T47D (cell line): ENCODE measurements at places on chromosomes 4 and X.

GRCh38 chr4:146490106-146490505 lies 31.6 kb downstream of the SLC10A7 start:
- DNase-seq: no peak

GRCh38 chr4:179027569-179027968 lies 1585.3 kb upstream of the AGA start:
- no peak for DNase-seq

DNA sequence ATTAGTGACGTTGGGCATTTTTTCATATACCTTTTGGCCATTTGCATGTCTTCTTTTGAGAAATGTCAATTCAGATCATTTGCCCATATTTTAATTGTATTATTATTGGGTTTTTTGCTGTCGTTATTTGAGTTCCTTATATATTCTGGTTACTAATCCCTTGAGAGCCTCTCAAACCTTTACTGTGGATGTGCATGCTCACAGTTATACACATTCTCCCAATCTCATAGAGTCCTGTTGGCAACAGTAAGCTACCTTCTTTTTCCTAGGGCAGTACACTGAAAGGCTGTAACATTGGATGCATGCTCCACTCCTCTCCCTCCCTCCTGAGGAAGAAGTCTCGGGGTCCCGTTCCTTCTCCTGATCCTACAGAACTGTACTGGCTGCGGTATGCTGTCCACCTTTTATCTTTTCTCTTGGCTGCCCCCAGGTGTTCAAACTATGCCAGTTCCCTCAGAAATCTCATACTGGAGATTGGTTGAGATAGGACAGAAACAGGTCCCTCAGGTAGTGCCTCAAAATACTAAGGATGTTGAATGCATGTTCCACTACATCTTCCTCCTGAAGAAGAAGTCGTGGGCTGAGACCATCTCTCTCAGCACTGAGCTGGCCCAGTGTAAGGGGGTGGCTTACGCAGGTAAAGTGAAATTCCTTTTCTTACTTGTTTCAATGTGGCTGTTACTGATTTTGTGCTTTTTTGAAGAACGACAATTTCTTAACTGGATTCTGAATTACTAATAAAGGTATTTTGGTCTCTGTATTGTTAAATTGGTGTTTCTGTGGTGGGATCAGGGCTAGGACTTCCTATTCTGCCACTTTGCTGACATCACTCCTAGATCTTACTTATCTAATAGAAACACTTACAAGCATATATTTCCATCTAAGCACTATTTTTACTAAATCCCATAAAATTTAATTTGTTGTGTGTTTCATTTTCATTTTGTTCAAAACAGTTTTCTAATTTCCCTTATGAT lies 145.4 kb upstream of the HUWE1 start:
- peak; percentile 38 for DNase-seq

DNA sequence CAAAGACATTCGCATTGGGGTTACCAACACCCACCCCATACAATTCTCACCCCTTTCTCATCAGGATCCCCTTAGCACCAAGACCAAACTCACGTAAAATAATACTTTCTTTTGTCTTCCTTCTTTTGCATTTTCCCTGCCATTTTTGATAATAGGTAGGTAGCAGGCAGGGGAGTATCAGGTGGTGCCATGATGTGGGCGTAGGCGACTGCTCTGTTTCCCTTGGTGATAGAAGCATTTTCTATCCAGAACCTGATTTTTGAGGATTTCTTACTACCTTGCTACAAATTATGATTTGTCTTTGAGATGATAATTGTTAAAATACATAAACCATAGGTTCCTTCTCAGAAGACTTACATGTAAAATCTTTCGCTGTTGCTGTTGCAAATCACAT lies 150.3 kb downstream of the DCTD start:
- DNase-seq: no peak

- no peak for DNase-seq
Observed at GRCh38 chr4:145090380-145090779, 7.6 kb downstream of the ANAPC10 start.

- DNase-seq: no peak
Observed at GRCh38 chr4:18167831-18168230, 146.3 kb upstream of the LCORL start.

DNA sequence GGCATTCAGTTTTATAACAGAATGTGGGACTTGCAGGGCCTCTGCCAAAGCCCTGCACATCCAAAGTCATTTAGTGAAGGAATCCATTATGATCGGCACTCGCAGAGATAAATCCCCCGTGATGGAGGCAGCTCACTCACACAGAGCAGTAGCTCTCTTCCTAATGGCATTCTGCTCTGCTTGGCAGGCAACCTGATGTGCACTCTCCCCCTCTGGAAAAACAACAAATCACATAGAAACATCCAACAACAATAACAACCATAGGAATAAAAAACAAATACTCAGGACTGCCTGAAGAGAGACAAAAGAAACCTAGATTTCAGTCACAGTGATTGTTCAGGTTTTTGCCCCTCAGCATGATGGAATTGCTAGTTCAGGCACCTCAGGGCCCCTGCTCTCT lies 59.7 kb downstream of the NAA11 start:
- DNase-seq: no peak

- DNase-seq: peak; percentile 23
Observed at GRCh38 chr4:150078579-150079080, 385 bp downstream of the DCLK2 start.

DNA sequence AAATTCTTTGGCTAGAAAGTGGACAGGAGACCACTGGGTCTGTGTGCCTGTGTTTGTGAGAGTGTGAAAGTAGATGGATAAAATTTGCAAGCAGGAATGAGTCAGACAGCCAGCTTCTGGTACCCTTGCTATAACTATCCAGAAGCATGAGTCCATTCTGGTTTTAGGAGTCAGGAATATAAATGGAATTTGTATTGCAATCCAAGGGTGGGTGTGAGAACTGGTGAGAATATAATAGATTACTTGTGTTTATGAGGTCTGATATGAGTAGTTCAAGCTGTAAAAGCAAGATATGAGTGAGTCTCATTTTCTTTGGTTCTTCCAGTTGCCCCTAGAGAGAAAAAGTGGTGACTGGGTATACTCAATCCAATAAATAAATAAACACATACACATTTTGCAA lies 212.7 kb upstream of the TAPT1 start:
- no peak for DNase-seq

DNA sequence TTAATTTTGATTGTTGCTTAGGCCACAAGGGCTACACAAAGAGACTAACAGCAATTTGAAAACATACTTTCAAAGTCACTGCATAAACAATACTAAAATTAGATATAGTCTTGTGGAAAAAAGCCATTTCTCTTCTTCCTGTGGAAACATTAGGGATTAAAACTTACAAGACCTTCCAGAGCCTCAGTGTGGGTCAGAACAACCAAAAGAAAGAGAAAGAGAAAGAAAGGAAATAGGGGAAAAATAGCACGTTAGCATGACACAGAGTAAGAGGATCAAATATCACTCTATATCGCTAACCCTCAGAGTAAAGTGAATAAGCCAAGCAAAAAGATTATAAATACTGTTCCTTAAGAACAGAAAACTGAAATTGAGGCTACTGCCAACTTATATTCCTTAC lies 127.8 kb upstream of the DIAPH2 start:
- no peak for DNase-seq

DNA sequence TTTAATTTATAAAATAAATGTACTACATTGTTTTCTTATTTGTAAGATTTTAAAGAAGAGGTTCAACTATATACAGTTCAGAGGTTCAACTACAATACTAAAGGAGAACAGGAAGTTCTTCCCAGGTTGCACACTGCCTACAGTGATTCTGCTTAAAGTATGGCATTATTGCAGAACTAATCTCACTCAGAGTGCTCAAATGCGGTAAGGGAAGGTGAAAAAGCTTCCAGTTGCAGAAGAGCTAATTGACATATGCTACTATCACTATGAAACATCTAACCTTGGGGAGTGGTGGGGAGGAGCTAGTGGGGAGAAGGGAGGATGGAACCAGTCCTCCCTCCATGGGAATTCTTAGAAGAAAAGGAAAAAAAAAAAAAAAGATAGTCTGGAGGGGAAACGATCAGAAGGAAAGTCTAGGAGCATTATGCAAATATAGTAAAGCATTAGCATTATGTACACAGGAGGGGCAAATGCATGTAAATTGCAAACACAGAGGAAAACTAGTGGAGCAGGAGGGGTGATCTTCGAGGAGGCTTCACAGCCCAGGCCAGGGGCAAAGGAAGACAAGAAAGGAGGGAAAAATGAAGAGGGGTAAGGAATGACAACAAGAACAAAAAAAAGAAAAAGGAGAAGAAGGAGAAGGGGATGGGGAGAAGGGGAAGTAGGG lies 32.0 kb upstream of the MMAA start:
- no peak for DNase-seq

GRCh38 chr4:145107126-145107525 lies 9.0 kb downstream of the ABCE1 start:
- DNase-seq: no peak

GRCh38 chr4:2623442-2623841 lies 87.0 kb downstream of the FAM193A start:
- DNase-seq: no peak

DNA sequence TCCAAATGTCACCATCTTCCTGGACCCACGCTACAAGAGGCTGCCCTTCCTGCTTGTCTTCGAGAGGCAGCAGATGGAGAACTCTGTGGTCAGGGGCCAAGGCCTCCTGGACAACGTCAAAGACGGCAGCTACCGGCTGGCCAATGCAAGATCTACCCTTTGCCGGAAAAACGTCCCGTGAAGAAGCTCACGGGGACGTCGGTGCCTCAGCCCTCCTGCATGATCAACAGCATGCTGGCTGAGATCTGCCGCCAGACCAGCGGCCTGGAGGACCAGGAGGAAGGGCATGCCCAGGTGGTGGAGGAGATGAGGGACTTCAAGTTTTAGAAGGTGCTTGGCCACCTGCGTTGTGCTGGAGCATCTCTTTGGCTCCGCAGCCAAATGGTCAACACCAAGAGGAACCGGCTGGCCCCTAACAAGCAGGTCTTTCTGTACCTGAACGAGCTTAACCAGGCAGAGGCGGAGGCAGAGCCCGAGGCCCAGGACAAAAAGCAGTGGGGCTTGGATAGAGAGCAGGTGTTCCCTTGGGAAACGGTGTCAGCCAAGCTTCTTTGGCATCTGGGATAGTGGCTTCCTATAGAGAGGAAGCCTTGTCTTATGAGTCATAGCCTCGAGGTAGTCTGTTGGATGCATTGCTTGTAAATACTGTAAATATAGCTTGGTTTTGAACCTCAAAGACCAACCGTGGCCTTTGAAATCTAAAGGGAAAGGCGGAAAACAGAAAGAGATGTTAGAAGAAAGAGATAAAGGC lies 94.8 kb upstream of the ELOVL6 start:
- DNase-seq: no peak

GRCh38 chr4:102503831-102504786 lies 3.0 kb downstream of the NFKB1 start:
- DNase-seq: no peak

DNA sequence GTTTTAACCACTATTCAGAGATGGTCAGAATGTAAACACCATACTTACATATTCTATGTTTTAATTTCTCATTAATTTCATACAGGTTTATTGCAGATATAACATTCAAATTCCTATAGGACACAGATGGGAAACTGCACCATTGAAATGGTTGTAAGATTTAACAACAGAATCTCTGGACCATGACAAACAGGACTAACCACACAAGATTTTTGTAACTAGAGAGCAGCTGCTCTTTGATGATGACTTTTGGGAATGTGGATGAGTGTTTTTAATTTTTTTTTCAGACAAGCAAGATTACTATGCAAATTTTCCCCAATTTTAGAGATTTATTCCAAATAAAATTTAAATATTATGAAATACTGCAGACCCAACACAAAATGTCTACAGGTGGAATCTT lies 610.2 kb downstream of the PCDH18 start:
- DNase-seq: no peak

GRCh38 chrX:46301903-46302302 lies 243.3 kb downstream of the ZNF674 start:
- DNase-seq: no peak

GRCh38 chr4:183136855-183137254 lies 37.8 kb downstream of the WWC2 start:
- DNase-seq: no peak

GRCh38 chrX:134735015-134735414 lies 76.7 kb upstream of the PLAC1 start:
- DNase-seq: no peak

DNA sequence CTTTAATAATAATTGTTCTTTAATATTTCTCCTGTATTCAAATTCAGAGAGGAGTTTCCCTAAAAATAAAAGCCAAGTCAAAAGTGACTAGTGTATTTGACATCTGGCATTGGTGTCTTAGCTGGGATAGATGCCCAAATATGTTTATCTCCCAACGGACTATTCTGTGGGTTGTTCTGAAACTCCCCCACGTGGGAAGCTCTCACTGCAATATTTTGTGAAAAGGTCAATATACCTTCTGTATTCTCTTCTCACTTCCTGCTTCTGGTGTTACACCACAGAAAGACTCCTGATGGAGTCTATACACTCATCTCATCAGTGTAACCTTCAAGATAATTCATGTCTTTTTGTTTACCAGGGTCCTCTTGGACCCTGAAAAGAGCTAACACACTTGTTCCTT lies 2052.8 kb upstream of the TENM3 start:
- no peak for DNase-seq

DNA sequence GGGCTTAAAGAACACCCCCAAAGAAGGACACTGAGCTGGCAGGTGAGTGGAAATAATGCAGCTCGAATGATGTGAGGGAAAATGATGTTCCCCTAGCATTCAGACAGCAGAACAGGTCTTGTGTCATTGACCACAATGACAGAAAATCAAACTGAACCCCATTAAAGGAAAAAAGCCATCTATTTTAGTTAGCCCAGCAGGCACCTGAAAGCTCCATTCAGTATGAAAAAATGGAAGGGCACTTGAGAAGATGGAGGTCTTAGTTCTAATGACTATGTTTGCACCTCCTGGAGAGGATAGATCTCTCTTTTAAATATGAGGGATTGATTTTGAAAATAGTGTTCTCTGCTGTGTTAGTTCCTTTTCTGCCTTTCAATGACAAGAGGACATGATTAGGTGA lies 323.1 kb downstream of the NKX6-1 start:
- DNase-seq: no peak

DNA sequence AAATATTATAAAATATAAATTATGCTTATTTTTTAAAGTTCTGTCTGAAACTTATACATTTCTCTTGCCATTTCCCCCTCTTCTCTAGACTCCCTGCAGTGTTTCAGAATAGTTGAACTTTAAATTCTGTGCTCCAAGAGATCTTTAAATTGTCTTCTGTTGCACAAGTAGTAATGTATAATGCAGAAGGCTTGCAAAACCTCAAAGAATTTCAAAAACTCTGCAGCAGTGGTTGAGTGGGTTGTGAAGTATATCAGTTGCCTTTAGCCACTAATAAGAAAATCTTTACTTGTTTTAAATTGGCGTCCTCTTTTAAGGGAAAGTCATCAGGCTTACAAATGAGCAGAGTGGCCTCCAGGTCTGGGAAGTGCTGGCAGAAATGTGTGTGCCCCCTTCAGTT lies 1153.3 kb upstream of the PABPC4L start:
- no peak for DNase-seq

DNA sequence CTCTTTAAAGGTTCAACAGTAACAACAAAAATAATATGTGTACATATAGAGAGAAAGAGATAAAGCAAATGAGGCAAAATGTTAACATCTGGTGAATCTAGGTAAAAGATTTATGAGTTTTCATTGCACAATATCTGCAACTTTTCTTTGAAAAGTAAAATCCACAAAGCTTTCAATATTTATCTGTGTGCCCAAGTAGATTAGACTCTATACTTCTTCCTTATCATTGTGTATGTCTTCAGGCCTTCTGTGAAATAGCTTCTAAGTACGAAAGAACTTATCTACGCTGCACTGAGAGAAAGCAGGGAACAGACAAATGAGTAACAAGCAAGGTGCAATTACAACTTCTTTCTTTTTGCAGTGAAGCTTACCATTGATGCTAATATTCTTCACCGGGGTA lies 81.6 kb downstream of the NPNT start:
- no peak for DNase-seq
